ENCODE measurements at places on chromosomes 4 and X.
A peak's percentile ranks its signal among the peaks of the same experiment; 100 is the strongest.

DNA sequence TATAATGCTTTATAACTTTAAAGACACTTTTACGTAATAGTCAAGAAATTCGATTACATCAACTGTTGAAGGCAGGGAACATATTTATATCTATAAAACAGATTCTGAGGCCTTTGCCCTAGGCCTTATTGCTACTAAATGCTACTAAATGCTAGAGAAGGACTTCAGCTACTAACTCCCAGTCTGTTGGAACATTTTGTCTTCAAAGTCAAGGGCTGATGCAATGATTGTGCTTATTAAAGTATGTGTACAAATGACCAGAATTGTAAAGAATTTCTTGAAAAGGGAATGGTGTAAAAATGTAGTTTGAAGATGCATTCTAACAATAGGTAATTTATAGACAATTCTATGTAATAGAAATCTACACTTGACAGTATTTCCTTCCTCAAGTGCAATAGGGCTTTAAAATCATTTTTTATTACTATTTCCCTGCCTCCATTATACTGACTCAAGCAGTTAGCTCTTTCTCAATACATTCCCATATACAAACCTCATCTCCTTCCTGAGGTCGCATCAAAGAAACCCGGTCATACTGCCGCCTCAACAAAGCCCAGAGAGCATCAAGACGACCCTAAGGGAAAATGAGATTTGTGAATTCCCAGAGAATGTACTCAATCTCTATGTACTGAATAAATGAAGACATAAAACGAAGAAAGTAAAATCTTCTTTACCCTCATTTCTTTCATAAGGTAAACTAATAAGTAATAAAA, 95.7 kb downstream of the ANTXR2 start:
- DNase-seq = no peak

DNA sequence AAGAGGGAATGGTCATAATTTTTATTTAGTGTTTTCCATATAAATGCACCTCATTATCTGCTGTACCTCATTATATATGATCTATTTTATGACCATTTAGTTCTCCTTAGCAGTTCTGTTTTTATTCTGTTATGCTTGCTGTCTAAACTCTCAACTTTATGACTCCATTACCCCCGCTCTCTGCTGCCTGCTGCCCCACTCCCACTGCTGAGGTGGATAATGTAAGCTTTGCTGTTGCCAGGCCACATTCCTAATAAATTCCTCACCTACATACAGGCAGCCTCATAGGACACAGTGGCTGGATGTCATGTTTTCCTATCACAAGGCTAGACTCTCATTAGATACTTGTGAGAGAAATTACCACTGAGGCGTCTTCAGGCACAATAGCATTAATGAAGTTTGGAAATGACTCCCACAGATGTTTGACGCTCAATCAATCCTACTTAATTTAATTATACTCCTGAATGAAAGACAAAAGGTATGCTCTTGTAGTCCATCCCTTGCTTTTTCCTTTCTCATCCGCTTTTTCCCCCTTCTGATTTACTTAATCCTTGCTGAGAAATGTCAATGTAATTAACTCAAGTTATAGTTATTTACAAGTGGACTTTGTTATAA, 497.5 kb upstream of the IGFBP7 start:
- DNase-seq = peak; percentile 33

DNA sequence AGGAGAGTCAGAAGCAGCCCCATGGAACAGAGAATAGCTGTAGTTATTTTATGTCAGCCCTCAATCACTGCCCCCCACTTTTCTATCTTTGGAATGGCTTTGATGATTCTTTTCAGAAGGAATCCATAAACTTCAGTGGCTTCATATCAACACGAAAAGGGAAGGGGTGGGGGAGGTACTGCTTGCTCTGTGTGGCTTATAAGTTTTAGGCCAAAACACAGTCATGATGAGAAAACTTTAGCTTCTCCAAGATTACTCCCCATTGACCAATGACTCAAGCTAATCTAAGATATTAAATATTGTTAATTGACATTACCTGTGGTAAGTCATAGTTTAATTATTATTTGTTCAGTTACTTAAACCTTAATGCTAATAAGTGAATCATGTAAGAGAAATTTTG, 669.6 kb upstream of the FAM241A start:
- no peak for DNase-seq

DNA sequence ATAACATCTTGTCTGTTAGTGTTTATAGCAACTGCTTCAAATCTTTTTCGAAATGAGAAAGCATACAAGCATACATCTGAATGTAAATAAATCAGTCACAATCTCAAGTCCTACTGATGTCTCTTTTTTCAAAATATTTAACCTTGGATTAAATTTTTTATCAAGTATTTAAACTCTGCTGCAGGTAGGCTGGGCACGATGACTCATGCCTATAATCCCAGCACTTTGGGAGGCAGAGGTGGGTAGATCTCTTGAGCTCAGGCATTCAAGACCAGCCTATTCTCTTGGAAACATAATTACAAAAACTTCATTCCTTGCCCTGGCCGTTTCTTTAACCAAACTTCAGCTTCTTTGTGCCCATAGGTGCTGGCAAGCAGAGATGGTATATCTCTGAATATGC, 540.3 kb upstream of the GALNT7 start:
- no peak for DNase-seq

- DNase-seq = no peak
These were observed 11.2 kb upstream of the ADD1 start for GRCh38 chr4:2832309-2832980.

DNA sequence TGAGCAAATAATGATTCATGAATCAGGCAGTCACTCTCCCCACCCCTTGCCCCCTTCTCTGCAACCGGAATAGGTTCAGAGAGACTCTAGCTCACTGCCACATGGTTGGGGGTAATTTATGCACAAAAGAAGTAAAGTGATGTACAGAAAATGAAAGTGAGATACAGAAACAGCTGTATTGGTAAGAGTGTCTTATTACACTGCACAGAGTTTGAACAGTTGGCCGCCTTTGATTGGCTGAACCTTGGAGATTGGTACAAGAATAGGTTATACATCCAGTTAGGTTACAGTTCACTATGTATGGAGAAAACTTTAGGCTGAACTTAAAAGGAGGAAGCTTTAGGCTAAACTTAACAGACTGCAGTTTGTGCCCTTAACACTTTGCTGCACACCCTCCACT, 34.6 kb upstream of the DIAPH2 start:
- no peak for DNase-seq

GRCh38 chrX:109934434-109934833, 68.5 kb upstream of the TMEM164 start:
- no peak for DNase-seq

- no peak for DNase-seq
These were observed 249.8 kb upstream of the MAD2L1 start for GRCh38 chr4:120316416-120316815.

- peak; percentile 2 for DNase-seq
These were observed 39.6 kb downstream of the RPS6KA3 start for GRCh38 chrX:20227116-20227515.

DNA sequence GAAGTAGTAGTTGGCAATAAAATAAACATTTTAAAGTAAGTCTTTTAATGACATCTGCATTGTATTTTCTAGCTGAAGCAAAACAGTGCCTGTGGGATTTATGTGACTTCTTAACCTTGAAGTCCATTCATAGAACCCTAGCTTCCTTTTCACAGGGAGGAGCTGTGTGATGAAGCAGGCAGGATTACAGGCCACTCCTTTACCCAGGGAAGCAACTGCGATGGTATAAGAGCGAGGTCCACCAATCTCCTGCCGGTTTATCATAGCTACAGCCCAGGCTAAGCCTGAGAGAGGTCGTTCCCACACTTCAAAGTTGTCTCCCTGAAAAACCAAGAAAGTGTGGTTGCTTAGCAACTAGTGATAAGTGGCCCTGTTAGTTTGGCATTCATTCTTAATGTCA, 7.0 kb downstream of the RPL36A start:
- DNase-seq = peak; percentile 44

- DNase-seq = no peak
These were observed 33.4 kb downstream of the AFAP1 start for GRCh38 chr4:7906171-7906701.

GRCh38 chrX:124263743-124264142, 68.7 kb upstream of the TEX13D start:
- no peak for DNase-seq

DNA sequence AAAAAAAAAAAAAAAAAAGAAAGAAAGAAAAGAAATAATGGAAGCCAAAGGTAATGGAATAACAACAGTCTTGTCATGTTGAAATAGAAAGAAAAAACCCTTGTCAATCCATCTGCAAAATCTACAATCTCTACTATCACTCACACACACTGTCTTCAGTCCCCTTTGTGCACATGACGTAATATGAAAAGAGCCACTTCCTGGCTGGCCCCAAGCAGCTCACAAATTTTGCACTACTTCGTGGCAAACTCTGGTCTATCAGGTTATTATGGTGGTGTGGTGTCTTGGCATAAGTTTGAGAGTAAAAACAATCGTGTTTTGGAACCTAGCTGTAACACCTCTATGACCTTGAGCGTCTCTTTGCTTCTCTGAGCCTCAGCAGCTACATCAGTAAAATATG, 8.3 kb upstream of the AFAP1 start:
- DNase-seq = no peak

GRCh38 chr4:158571736-158572135, 50.1 kb downstream of the RXFP1 start:
- no peak for DNase-seq

DNA sequence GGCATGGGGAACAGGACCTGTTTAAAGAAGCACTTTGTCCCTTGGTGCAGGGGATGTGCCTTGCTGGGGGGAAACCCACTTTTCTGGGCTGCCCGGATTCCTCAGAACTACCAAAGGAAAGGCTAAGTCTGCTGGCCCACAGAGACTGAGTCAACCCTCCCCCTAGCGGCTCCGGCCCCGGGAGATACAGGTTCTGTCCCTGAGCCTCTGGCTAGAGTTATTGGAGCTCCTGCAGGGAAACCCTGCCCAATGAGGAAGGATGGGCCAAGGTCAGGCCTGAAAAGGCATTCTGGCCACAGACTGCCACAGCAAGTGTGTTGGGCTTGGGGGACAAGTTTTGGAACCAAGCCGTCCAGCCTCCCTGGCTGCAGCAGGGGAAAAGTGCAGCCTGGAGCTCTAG, 490.9 kb upstream of the ACTRT1 start:
- no peak for DNase-seq

- DNase-seq = peak; percentile 62
These were observed at the start of gene TEC for GRCh38 chr4:48268956-48269860. Gene TEC (minus strand): TSS chr4:48269838. CDS start chr4:48228614, 41,224 bp downstream.

DNA sequence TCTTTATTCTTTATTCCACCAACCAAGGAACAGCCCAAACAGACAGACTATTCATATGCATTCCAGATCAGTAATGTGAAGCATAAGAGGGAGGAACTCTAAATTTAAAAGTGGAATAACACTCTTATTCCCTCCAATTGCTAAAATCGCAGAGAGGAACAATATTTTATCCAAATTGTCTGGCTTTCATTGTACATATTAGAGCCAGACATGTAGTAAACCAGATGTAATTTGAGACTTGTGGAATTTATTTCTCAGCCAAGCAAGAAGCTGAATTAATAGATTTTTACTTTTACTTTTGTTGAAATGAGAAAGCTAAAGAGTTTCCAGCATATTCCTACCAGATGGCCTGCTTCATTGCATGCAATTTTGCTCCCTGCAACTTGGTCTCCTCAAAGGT, 674.6 kb upstream of the SLIT2 start:
- no peak for DNase-seq

DNA sequence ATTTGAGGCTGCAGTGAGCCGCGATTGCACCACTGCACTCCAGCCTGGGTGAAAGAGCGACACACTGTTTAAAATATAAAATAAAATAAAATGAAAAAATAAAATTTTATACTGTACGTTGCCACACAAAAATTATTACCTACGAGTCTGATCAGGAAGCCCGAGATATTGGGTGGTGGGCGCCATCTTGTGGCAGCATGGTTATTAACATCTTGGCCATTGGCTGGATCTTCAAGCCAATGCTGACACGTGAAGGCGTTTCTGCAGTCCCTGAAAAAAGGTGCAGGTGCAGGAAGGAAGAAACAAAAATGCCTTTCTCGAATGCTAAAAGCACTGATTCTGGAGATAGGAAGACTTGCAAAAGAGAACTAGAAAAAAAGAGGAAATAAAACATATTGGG, 4.9 kb upstream of the TLR8 start:
- peak; percentile 68 for DNase-seq

DNA sequence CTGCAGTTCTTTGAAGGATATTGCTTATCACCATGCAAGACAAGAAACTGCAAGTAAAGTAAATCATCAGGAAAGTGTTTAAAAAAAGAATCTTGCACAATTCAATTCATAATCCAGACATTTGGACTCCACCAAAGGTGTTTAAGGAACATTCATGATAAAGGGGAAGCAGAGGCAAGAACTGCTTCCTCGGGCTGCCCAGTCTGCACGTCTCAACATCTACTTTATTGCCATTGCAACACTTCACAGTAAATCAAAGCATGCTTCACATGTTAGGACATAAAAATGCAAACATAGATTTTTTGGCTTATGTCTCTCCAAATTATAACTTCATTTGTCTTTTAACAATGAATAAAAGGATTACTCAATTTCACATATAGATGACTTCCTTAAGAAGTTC, 42.5 kb downstream of the MID1 start:
- no peak for DNase-seq

DNA sequence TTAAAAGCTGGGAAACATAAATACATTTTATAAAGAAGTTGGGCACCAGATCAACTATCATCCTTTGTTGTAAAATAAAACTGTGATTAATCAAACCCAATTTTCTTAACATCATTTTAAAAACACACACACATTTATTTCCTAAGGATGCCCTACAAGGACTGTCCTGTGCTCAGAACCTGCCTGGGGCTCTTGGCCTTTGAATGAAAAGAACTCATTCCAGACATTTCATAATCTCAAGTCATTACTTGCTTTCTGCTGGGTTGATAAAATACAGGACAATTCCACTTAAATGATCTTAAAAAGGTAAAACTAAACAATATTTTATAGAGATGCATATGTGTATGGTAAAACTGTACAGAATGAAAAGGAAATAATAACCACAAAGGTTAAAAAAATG, 2.8 kb downstream of the SH3D19 start:
- no peak for DNase-seq

DNA sequence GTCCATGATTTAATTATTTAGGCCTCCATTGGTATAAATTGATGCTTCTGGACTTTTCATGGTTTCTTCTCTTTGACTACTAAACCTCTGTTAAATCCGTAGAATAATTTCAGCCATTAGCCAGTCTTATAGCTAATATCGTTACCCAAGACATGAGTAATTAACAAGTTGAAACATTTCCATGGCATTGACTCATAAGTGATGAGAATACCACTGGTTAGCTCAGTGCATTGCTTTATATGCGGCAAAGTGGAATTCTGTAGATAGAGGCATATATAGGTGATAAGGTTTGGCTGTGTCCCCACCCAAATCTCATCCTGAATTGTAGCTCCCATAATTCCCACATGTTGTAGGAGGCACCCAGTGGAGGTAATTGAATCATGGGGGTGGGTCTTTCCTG, 80.6 kb downstream of the VCX2 start:
- DNase-seq = no peak

DNA sequence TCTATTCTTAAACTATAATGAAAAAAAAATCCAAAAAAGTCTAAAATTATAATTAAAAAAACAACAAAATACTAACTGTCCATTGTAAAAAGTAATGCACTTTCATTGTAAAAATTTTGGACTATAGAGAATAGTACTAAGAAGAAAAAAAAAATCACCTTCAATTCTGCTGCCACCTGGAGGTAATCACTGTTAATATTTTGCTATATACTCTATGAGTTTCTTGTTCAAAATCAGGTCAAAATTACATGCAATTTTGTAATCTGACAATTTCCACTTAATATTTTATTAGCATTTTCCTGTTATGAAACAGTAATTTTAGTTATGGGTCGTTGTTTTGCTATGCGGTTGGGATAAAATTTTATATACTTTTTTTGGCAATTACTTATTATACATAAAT, 62.0 kb downstream of the HTT start:
- DNase-seq = no peak

GRCh38 chrX:499870-500364, 113.2 kb upstream of the PPP2R3B start:
- DNase-seq = no peak
